ENCODE measurements at places on chromosomes 1 and 21.

GRCh38 chr1:83098791-83099190 lies 900.1 kb downstream of the TTLL7 start:
- DNase-seq, result no peak

DNA sequence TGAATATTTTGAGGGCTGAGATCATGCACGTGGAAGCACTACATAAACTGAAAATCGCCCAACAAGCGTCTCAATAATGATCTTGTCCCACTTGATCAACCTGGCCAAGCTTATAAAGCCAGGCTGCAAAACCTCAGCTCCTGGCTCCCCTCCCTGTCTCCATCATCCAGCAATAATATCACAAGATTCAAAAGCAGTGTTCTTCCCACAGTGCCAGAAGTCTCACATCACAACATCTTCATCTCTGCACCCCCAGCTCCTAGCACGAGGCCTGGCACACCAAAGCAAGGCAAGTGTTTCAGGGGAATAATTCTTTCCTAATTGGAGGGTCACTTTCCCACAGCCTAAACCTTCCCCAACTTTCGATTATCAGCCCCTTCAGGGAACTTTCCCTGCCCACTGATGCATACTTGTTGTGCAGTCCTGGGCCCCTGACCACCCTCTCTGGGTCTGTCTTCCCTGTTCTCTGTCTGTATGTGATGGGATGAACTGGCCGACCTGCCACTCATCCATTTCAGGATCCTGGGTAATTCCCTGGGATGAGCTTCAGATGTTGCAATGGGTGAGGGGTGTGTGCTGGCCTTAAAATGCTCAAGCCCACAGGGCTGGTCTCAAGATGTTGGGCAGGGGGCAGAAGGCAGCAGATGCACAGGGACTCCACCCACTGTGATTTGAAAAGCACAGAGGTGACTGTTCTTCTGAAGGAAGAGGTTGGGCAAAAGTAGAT lies 129.0 kb downstream of the DMRTB1 start:
- DNase-seq, result no peak

DNA sequence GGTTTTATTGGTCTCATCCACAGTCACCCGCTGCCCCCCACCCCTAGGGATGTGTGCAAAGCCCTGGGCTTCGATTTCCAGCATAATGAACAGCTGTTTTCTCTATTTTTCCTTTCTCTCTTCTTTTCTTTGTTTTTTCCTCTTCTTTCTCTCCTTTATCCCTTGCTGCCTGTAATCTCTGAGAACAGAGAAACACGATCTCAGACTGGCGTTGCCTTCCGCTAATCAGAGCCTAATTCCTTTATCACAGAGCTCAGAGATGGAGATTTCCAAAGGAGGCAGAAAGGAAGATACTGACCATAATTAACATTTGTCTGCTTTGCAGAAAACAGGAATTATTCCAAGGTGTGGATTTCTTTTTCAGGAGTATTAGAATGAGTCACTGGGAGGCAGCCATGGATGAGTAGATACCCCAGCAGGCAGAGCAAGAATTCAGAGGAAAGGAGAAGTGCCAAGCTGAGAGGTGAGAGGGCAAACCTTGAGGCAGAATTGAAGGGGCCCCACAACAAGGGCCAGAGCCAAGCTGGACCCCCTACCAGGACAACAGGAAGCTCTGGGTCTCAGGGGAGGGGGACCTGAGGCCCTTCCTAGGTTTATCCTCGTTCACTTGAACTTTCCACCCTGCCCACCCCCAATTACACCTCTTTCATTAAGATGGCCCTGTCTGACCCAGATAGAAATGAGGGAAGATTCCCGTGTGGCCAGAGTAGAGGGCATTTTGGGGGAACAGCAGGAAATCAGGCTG lies 33.3 kb downstream of the MATN1 start:
- DNase-seq, result no peak

DNA sequence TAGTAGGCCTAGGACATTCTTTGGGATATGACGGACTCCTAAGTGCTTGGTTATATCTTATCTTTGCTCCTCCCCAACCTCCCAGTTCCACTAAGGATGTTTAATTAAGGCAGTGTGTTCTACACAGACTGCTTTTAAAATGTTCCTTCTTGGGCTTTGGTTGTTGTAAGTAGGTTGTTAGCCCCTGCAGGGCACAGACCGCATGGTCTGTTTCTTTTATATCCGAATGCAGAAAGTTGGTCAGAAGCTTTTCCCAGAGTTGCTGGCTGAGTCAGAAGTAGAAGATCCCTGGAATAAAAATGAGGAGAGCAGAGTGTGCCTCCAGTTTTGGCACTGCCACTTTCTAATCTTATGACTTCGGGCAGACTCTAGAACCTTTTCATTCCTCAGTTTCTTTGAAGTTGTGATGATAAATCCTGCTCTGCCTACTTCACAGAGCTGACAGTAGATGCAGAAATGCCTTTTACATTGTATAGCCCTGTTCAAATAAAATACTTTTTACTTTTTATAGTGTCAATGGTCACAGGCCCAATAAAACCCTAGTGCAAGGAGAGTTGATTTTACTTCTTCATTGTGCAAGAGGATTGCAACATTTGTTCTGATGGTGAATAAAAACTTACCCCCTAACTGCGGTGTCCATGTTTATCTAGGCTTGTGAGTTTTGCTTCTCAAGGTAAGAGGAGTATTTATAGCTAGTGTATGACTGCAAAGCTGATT lies 18.4 kb downstream of the FMN2 start:
- DNase-seq, result no peak

GRCh38 chr21:45822429-45823099 lies 159.0 kb upstream of the COL6A1 start:
- no peak for DNase-seq

Measured in stimulated activated CD4-positive, alpha-beta T cell treated with anti-CD3 and anti-CD28 coated beads, Interleukin-1b, Interleukin-23, amount 100 ng/mL, for 1 hour (primary cell).